Stimulated activated CD8-positive, alpha-beta memory T cell treated with anti-CD3 and anti-CD28 coated beads, Interleukin-4, amount 100 ng/mL, for 1 hour (primary cell): ENCODE measurements at places on chromosomes 4 and X.

- DNase-seq: no peak
Measured at GRCh38 chr4:170884969-170885570, 795.3 kb upstream of the AADAT start.

DNA sequence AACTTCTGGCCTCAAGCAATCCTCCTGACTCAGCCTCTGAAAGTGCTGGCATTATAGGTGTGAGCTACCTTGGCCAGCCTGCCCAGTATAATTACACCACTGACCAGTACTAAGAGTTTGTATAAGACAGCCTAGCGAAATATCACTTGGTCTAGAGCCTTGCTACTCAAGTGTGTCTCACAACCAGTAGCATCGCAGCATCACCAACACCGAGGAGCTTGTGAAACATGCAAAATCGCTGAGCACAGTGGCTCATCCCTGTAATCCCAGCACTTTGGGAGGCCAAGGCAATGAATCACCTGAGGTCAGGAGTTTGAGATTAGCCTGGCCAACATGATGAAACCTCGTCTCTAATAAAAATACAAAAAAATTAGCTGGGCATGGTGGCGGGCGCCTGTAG, 102.0 kb upstream of the GATB start:
- no peak for DNase-seq

- DNase-seq: no peak
Measured at GRCh38 chr4:41318839-41319530, 62.3 kb downstream of the UCHL1 start.

DNA sequence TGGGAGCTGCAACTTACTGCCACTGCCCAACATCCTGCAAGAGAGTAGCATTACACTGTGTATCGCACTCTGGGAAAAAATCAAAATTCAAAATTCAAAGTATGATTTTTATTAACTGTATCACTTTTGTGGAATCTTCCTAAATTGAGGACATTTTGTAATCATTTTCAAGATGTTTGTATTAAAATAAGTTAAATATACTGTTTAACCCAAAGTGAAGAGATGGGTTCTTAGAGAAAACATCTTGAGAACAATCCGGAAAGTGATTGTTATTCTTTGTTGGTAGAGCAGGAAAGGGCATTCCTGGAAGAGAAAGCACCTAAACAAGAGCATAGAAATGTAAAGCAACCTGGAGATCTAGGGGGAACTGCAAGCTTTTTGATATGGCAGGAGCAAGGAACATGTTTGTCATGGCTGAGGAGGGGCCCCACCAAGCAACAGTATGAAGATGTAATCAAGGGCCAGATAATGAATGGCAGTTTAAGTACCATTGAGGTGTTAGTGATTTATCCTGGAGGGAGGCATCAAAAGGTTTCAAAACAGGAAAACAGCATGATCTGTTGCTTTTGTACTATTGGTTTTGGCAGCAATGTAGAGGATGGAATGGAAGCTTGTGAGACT, 14.1 kb upstream of the SEC24D start:
- DNase-seq: no peak

GRCh38 chr4:5752376-5753184, 41.6 kb downstream of the EVC start:
- DNase-seq: no peak

DNA sequence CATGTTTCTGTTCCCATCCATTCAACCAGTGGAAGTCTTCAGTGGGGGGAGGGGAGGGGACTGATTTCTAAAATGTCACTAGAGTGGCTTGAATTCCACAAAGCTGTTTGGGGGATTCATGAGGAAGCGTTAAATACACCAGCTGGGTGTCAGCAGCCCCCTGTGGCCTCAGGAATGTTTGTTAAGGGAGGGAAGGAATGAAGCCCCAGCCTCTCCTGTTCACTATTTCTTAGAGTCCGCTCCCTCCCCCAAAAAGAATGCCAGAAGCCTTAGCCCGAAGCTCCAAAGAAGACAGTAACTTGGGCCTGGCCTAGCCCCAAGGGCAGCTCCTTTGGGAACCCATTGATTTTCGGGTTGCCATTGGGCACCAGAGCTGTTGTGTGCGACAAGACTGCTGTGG, 3.3 kb downstream of the SHROOM2 start:
- DNase-seq: no peak

GRCh38 chr4:66863481-66863880, 681.8 kb downstream of the CENPC start:
- DNase-seq: no peak

GRCh38 chrX:39946822-39947221, 150.9 kb downstream of the BCOR start:
- no peak for DNase-seq

DNA sequence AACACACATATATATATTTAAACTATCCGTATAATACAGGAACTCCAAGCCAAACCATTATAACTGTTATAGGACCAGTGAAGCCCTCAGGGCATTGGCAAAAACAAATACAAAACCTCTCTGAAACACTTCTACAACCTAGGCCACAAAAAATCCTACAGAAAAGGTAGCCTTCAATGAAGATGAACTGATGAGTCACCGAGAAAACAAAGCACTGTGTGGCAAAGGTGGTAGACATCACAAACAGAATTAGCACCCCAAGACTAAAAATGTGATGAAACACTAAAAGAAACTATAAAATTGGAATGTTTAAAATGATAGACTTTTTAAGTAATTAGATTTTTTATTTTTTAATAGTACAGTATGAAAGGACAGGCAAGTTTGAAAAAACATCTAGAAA, 5.5 kb upstream of the HSPA4L start:
- no peak for DNase-seq

DNA sequence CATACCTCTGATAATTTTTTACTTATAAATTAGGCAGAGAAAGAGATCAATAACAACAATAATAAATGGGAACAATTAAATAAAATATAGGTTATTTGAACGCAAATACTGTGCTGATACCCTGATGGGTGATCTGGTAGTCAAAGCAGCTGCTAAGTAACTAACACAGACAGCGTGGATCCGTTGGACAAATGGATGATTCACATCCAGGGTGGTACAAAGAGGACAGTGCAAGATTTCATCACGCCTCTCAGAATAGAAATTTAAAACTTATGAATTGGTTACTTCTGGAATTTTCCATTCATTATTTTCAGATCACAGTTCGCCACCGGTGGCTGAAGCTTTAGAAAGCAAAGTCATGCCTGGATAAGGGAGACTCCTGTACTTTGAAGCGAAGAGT, 1066.0 kb upstream of the ADGRL3 start:
- no peak for DNase-seq

DNA sequence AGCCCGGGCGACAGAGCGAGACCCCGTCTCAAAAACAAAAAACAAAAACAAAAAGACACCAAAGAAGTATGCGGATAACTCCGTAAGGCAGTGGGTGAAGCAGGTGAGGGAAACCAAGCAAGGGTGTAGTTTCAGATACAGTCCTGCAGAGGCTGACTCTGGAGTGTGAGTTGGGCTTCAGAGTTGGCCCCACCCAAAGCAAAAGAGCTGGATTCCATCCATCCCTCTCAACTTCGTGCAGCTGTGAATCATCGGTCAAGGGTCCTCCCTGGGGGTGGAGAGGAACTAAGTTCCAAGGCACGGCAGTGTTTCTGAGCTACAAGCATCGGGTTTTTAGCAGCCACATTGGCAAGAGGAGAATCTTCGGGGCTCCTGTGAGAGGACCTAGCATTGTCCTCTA, 43.9 kb upstream of the FAM9A start:
- no peak for DNase-seq

DNA sequence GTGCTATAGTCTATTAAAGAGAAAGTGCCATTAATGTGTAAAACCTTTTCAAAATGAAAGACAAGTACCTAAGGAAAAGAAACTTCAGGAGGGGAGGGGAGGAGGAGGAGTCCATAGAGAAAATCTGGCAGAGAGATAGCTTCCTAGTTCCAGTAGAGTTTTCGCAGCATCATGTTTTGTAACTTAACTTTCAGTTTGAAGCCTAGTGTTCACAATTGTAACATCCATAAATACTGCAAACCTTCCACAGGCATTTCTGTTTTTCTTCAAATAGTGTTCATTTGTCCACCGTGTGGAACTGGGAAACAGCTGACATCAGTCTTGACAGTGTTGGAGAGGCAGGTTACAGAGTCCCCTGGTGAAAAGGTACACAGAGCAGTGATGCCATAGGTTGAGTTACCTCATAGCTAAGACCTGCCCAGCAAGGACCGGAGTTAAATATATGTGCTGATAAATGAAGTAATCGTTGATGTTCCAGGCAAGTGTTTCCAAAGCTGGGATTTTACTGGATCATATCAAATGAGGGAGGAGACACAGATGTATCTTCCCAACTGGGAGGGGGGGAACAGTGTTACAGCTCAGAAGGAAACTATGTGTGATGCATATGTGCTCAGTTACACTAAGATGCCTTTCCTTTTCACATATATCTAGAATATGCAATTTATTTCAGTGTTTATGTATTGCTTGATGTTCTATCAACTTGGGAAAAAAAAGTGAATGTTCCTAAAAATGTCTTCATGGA, 369.5 kb upstream of the FAM241A start:
- no peak for DNase-seq

DNA sequence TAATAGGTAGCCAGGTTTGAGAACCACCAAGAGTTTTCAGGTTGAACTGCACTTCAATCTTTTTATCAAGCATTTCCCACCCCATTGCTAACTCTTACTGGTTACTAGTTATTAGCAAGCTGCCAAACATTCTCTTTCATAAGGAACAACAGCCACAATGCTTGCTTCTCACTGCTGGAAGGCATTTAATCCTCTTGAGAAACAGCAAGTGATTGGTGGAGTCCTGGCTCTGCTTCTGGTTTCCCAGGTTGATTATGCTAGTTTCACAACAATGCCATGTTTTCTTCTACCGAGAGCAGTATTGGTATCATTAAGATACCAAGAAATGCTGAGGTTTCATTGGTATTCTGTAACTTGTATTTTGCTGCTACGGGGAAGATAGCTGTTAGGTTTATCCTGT, 32.2 kb upstream of the TXLNG start:
- DNase-seq: no peak

DNA sequence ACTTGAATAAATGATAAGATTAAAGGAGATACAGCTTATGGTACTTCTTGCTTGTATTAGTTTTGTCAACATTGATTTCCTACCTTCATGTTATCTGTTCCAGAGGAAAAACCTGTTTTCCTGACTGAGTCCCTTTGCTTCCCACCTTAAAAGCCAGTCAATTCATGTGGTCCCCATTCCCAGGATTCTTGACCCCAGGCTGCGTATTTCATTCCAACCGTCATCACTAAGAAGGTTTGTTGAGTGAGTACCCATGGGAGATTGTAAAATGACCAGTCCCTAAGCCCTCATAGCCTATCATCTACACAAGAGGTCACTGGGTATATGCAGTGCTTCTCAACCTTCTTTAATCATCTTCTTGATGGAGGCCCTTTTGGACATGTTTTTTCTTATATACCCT, 52.2 kb downstream of the BEX3 start:
- no peak for DNase-seq

DNA sequence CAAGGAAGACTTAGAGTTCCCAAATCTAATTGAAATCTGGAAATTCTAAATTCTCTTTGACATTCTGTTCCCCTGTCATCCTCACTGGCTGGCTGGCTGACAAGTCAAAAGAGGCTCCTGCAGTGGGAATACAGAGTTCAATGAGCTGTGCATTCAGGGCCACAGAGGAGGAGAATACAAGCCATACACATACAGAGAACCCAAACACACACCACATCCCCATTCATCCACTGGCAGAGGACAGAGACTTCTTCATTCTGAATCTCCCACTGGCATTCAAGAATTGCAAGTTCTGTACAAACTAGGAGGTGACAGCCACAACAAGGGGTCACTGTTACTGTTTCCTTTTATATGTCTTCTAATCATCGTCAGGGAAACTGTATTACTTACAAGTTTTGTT, 49.7 kb downstream of the SAT1 start:
- DNase-seq: no peak

GRCh38 chr4:40804598-40804997, 54.8 kb downstream of the NSUN7 start:
- DNase-seq: no peak

GRCh38 chr4:94508806-94509205, 57.1 kb downstream of the PDLIM5 start:
- DNase-seq: no peak

GRCh38 chrX:258291-259040, 22.7 kb upstream of the PLCXD1 start:
- no peak for DNase-seq

DNA sequence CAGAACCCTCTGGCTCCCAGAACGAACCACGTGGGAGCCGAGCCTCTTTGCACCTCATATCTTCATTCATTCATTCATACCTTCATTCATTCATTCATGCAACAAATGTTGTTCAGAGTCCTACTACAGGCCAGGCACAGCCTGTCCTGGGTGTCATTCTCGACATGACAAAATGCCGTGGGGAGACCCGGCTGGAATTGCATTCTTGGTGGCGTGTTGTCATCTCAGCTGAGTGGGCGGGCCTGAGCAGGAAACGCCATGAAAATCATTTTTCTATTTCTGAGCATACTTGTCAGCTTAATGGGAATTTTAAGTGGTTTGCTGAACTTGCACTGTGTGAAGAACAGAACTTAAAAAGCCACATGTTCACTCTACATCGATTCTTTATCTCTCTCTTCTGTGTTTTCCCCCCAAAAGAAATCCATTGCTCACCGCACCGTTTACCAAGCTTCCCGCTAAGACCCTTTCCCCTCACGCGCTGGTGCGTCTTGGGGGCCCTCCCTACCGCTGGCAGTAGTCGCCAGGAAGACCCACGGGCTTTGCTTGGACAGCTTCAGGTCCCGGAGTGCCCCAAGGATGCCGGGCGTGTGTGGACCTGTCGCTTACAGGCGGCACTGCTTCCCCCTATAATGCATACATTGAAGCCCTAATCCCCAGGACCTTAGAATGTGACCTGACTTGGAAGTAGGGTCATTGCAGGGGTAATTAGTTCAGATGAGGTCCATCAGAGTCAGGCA, 41.6 kb upstream of the HMX1 start:
- DNase-seq: no peak

DNA sequence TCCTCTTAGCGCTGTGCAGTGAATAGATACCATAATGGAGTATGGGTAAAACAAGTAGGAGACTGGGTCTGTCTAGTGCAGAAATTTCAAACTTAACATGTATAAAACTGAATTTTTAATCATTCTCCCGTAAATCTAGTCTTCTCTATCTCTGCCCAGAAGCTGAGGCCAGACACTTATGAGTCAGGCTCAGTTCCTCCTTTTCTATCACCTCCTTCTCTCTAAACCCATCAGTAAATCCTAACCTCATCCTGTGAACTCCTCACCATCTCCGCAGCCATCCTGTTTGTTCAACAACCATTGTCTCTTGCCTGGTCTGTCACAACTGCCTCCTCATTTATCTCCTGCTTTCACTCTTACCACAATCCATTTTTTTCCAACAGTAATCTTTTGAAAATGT, 19.8 kb upstream of the SGMS2 start:
- no peak for DNase-seq

- DNase-seq: no peak
Measured at GRCh38 chrX:17030092-17030491, 83.6 kb downstream of the REPS2 start.
